ENCODE measurements at places on chromosomes 6 and 20.
A peak's percentile ranks its signal among the peaks of the same experiment; 100 is the strongest.

- no peak for DNase-seq
These were observed 26.6 kb downstream of the FRMD1 start for GRCh38 chr6:168052291-168052891.

DNA sequence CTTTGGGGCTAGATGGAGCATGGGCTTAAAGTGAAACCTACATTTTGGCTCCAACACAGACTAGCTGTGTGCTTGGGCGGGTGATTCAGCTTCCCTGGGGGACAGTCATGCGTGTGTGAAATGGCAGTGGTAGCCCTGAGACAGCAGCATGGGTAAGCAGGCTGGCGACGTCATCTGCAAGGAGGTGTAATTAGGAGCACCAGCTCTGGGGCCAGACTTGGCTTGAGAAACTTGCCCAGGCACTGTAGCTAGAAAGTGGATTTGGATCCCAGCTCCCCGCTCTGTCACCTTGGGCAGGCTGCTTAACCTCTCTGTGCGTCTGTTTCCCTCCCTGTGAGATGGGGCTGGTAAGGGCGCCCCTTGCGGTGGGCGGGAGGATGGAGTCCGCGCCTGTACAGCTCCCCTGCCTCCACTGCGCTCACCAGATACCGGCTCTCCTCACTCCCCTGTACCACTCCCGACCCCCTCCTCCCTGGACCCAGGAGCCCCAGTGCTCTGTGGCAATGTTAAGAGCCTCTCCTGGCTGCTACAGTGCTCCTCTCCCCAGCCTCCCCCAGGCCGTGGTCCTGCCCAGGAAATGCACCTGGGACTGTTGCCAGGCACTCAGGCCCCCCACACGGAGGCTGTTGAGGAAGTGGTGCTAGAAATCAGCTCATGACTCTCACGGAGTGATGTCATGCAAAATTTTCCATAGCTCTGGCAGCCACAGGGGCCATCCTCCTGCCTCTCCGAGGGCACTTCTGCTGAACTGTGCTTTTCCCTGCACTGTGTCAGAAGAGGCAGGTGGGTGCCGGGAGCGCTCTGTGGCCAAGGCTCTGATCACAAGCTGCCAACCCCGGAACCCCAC lies 44.6 kb downstream of the SYNJ2 start:
- DNase-seq = peak; percentile 92

GRCh38 chr20:64035933-64036345 lies at the start of gene C20orf204:
Gene C20orf204, plus strand, starts transcription at chr20:64036182. Its CDS starts 142 bp downstream, at chr20:64036324.
- DNase-seq = no peak

GRCh38 chr6:28816909-28817807 lies 106.6 kb downstream of the TRIM27 start:
- peak; percentile 38 for DNase-seq

GRCh38 chr6:147603392-147604081 lies 95.0 kb downstream of the SAMD5 start:
- no peak for DNase-seq

DNA sequence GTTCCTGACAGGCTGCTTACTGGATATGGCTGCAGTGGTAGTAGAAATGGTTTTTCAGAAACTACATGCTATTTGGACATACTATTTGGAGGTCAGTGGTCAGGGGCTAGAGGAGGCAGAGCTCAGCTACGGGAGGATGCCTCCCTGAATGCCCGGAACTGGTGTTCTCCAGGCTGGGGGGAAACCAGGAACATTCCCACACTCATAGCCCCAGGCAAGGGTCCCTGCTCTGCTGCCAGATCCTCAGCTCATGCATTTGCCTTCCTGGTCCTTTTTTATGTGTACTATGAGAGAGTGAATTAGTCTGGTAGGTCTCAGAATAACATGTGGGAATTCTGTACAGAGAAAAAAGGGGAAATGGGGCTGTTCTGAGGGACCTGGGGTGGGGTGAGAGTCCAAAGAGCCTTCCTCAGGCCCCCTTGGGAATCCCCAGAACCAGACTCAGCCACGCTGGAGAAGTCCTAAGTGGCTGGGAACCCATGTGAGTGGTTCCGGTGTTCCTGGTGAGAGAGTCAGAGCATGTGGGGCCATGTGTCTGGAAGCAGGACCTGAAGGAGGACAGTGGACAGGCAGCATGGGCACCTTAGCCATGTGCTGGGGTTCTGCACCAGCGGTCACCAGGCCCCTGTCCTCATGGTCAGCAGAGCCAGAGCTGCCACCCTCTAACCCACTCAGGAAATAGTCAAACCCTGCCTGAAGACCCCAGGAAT lies 58.0 kb upstream of the MYL9 start:
- DNase-seq = no peak

DNA sequence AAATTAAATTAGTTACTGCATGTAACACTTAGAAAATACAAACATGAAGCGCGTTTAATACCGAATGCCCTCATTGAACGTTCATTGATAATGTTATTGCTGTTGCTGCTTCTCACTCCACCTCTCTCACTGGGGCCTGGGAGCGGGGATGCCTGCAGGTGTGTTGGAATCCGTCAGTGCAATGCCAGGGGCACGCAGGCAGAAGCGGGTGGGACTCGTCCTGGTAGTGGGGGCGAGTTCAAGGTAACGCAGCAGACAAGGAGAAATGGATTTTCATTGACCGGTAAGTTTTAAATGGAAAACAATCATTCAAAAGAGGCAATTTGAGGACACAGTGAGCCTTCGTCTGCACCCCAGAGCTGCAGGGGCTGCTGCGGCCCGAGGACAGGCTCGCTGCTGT lies 71.2 kb upstream of the AFDN start:
- DNase-seq = no peak

DNA sequence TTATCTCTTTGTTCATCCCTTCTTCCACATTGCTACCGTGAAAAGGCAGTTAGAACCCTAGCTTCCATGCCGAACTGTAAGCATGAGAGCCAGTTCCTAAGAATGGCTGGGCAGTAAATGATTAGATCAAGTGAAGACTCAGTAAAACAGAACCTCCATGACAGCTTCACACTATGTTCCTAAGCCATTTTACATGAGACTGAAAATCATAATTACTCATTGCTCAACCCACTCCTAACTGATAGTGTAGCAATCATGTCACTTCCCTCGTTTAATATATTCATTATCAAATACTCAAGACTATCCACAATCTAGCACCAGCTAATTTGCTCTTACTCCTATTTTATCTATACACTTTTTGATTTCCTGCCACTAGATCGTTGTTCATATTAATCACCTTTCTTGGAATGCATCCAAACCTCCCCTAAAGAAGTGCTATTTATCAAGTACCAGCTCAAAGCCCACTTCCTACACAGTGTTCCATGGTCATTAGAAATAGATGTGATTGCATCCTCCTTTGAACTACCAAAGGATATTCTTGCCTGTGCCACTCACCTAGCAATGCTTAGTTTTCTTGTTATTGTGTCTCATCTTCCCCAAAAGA lies 6.0 kb downstream of the TMEM30A start:
- DNase-seq = no peak

DNA sequence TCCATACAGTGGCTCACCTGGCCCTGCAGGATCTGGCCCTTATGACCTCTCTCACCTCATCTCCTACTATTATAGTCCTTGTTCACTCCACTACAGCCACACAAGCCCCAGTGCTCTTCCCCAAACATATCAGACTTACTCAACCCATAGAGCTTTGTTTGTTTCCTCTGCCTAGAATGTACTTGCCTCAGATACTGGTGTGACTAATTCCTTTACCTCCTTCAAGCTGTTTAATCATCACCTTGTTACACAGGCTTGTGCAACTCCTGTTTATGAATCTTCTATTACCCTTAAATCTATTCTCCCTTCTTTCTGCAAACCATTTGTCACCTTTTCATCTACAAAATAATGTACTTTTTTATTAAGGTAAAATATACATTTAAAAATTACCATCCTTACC lies 3.2 kb downstream of the DEFB125 start:
- no peak for DNase-seq

GRCh38 chr20:19758133-19758500 lies at the start of gene RIN2:
Gene RIN2, plus strand, starts transcription at chr20:19758258. Its CDS starts 131,344 bp downstream, at chr20:19889602.
- DNase-seq = no peak

- DNase-seq = no peak
These were observed 839 bp downstream of the HNF4A start for GRCh38 chr20:44356353-44356723.

DNA sequence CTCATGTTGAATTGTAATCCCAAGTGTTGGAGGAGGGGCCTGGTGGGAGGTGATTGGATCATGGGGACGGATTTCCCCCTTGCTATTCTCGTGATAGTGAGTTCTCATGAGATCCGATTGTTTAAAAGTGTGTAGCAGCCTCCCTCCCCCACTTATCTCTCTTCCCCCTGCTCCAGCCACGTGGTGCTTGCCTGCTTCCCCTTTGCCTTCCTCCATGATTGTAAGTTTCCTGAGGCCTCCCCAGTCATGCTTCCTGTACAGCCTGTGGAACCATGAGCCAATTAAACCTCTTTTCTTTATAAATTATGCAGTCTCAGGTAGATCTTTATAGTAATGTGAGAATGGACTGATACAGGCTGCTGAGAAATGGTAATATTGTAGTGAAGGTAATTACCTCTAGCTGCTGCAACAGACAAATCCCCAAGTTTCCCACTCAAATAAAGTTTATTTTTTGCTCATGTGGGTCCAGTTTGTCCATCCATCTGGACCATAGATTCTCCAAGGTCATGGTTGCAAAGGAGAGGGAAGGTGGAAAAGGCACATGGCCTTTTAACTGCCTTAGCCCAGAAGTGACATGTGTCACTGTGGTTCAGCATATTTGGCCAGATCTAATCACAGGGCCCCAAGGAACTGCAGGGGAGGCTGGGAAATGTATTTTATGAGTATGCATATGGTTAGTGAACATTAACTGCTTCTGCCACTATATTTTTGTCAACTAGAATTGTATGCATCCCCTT lies 89.2 kb downstream of the TRMT11 start:
- DNase-seq = no peak

- no peak for DNase-seq
These were observed 28.4 kb upstream of the OSTM1 start for GRCh38 chr6:108102965-108103364.

- DNase-seq = no peak
These were observed 64.0 kb downstream of the FYN start for GRCh38 chr6:111809264-111809663.

GRCh38 chr6:73079978-73080377 lies 145.3 kb downstream of the KHDC1L start:
- DNase-seq = no peak

GRCh38 chr6:123829302-123829953 lies 25.8 kb downstream of the NKAIN2 start:
- DNase-seq = no peak

DNA sequence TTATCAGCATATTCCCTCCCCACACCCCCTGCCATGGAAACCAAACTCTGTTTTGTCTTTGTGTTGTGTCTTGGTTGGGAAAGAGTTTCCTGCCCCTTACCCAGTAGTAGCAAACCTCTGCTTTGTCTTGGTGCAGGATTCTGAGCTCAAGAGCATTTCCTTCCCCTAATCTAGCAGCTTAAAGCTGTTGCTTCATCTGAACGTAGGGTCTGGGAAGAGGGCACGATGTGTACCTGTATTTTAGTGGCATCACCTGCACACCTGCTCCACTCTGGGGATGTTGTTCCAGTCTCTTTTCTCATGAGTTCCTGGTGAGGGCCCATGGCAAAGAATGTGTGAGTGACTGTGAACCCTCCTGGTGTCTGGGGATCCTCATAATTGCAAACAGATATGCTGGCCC lies 164.7 kb downstream of the SCP2D1 start:
- DNase-seq = no peak

DNA sequence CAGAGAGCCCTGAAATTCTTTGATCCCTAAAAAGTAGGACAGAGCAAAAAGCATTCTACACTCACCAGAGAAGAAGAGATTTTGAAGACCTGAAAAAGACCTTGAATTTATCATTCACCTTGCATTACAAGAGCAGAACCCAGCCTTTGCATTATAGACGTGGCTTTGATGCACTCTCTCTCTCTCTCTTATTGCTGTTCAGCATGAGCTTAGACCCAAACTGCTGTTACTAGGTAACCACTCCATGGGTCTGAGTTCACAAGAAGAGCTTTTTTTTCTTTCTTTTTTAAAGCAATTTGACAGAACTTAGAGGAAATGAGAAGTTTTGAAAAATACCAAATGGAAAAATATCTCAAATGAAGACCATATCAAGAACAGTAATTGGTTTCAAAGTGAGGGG lies 44.4 kb downstream of the COL9A1 start:
- no peak for DNase-seq

- no peak for DNase-seq
These were observed 7.2 kb upstream of the IL20RA start for GRCh38 chr6:137051790-137052472.

DNA sequence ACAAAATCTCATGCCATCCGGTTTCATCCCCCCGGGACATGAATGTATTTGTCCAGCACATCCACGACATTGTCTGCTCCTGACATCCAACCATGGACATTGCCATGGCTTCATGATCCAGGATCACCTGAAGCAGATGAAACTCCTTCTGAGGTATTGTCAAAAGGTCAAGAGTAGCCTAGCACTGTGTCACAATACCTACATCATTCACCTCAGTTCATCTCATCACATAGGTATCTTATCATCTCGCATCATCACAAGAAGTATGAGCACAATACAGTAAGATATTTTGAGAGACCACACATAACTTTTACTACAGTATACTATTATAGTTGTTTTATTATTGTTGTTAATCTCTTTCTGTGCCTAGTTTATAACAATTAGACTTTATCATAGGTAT lies 33.5 kb downstream of the ZNF184 start:
- no peak for DNase-seq

DNA sequence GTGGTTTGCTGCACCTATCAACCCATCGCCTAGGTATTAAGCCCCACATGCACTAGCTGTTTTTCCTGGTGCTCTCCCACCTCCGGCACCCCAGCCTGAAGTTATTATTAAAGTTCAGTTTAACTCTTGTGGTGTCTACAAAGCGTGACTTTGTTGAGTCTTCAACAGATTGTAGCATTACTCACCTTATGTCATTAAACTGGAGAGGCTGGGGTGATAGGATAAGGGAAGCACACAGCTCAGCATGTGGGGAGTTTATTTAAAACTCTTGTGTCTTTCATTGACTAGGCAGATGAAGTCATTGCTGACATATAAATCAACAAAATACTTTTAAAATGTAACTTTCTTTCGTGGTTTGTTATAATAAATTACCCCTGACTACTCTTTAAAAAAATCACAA lies 84.7 kb upstream of the GCM1 start:
- no peak for DNase-seq

- DNase-seq = no peak
These were observed 140.7 kb downstream of the ZMYND8 start for GRCh38 chr20:47215653-47216397.

DNA sequence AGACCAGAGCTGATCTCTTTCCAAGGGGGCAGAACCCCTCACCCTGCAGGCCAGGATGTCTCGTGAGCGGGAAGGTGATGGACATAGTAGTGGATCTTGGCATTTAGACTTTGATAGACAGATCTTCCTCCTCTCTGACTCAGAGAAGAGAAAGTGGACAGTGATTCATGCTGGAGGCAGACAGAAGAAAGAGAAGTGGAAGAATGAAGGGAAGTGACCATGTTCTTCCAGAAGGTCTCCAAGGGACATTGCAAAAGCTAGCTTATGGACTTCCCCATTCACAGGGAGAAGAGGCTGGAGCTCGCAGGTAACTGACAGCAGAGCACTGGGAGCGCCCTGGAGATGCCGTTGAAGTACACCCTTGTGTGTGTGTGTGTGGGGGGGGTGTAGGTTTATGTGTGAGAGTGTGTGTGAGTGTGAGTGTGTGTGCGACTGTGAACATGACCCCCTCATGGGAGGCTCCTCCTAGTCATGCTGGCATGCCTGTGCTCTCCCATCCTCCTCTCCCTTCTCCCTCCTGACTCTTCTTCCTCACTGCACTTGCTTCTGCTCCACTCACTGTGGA lies 8.0 kb upstream of the RAET1L start:
- no peak for DNase-seq
